ENCODE measurements at places on chromosomes 13 and 19.

DNA sequence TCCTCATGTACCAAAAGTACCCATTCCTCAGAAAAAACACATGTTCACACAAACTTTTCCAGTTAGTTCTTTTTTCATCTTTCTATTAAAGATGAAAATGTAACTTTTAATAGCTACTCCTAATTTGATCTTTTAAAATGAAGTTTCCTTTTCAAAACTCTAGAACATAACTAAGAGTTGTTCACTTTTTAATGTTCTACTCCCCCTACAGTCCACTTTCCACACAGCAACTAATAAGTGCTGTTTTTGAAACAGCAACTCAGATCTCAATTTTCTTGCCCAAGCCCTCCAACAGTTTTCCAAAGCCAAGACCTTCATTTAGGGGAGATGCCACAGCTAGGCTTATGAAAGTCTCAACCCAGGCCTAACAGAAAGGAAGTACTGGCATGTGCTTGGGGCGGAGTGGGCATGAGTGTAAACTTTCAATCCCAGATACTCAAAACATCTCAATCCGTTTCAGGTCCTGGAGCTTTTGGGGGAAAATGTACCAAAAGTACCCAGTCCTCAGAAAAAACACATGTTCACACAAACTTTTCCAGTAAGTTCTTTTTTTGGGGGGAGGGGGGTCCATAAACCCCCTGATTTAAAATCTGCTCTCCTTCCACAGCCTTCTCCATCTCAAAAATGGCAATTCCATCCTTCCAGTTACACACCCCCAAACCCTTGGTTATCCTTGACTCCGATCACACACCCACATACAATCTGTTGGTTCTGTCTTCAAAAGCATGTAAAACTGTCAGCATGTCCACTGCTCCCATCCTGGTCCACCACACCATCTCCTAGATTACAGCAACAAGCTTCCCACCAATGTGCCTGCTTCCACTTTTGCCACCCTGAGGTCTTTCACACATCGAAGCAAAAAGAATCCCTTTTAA is 2.0 kb downstream of the FBL start:
- DNase-seq, result no peak

DNA sequence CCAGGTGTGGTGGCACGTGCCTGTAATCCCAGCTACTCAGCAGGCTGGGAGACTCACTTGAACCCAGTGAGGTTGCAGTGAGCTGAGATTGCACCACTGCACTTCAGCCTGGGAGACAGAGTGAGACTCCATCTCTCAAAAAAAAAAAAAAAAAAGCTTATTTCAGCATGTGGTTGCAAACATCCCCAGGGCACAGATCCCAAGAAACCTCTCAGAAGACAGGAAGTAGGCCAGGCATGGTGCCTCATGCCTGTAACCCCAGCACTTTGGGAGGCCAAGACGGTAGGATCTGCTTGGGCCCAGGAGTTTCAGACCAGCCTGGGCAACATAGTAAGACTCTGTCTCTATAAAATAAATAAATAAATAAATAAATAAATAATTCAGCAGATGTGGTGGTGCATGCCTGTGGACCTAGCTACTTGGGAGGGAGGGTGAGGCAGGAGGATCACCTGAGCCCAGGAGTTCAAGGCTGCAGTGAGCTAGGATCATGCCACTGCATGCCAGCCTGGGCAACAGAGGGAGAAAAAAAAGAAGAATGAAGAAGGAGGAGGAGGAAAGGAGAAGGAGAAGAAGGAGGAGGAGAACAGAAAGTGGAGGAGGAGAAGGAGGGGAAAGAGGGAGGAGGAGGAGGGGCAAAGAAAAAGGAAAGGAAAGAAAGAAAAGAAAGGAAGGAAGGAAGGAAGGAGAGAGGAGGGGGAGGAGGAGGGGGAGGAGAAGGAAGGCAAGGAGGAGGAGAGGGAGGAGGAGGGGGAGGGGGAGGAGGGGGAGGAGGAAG is 4.3 kb upstream of the LRRC8E start:
- DNase-seq, result no peak

DNA sequence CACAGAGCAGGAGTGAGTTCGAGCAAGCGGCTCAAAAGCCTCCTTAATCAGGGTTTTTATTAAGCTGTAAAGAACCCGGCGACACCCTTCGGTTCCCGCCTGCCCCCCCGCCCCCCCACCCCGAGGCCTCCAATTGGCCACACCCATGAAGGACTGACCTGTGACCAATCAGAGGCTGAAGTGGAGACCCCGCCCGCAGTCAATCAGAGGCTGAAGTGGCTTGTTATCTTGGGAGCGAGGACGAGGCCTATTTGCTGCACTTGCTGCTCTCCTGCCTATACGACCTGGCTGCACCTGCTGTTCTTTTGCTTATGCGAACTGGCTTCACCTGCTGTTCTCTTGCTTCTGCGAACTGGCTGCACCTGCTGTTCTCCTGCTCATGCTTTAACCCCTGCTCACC is 844.9 kb downstream of the OLFM4 start:
- DNase-seq, result no peak

GRCh38 chr13:99867535-99868257 is 103.9 kb downstream of the ZIC5 start:
- no peak for DNase-seq

DNA sequence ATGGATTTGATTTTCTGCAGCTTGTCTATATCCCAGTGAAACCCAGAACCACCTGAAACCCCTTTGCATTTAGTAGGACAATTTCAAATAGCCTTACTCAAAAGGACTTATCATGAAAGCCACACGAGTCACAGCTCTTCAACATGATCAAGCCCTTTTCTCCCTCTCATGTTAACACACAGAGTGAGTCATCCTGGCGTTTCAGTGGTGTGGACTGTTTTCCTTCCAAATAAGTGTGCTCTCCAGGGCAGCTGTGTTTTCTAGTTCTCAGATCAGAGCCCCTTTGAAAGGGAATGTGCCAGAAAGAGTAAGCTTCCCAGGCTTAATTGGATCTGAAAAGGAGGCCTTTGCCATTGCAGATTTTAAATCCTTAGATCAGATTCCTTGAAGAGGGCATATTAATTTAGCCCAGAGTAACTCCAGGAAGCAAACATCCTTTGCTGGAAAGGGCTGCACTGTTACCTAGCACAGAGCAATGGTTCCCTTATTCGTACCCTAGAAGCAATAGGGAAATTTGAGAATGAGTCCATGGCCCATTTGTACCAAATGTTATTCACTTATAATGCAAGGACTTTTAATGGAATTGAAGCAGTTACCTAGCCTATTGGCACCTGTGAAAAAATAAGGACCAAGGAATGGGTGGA is 51.3 kb downstream of the ERICH6B start:
- no peak for DNase-seq

All from activated CD4-positive, CD25-positive, alpha-beta regulatory T cell treated with anti-CD3 and anti-CD28 coated beads, Interleukin-2, amount 50 U/mL, for 16 hours (primary cell).